Camera-type eye (tissue), 1 donor: ENCODE measurements at places on chromosomes 12 and 14. TPM values are rescaled to one million over a fixed set of nuclear protein-coding genes. Genes with fewer than 3 reads are reported as not detected.

The SOAT2 gene
- total RNA-seq: 0.44 TPM

The POTEM gene
- total RNA-seq: not detected

The DIO2 gene
- total RNA-seq: 21.3 TPM

The SCN8A gene
- 33.6 TPM for total RNA-seq

The IL31 gene
- not detected for total RNA-seq

The FSCB gene
- 0.11 TPM for total RNA-seq

The PYGL gene
- 55.0 TPM for total RNA-seq

The TAS2R50 gene
- 17.0 TPM for total RNA-seq

The CNIH1 gene
- 155 TPM for total RNA-seq

The COCH gene
- total RNA-seq: 37.7 TPM

The RNASE2 gene
- not detected for total RNA-seq

The DCN gene
- total RNA-seq: 932 TPM

The RD3L gene
- total RNA-seq: 12.0 TPM

The TTC6 gene
- 0.88 TPM for total RNA-seq

The OR11G2 gene
- not detected for total RNA-seq

The CCNT1 gene
- 43.7 TPM for total RNA-seq

The LGR5 gene
- 7.6 TPM for total RNA-seq

The DNAH10 gene
- total RNA-seq: 1.3 TPM
